ENCODE measurements at places on chromosomes 1 and 21. TPM values are rescaled to one million over a fixed set of nuclear protein-coding genes. Genes with fewer than 3 reads are reported as not detected.

DNA sequence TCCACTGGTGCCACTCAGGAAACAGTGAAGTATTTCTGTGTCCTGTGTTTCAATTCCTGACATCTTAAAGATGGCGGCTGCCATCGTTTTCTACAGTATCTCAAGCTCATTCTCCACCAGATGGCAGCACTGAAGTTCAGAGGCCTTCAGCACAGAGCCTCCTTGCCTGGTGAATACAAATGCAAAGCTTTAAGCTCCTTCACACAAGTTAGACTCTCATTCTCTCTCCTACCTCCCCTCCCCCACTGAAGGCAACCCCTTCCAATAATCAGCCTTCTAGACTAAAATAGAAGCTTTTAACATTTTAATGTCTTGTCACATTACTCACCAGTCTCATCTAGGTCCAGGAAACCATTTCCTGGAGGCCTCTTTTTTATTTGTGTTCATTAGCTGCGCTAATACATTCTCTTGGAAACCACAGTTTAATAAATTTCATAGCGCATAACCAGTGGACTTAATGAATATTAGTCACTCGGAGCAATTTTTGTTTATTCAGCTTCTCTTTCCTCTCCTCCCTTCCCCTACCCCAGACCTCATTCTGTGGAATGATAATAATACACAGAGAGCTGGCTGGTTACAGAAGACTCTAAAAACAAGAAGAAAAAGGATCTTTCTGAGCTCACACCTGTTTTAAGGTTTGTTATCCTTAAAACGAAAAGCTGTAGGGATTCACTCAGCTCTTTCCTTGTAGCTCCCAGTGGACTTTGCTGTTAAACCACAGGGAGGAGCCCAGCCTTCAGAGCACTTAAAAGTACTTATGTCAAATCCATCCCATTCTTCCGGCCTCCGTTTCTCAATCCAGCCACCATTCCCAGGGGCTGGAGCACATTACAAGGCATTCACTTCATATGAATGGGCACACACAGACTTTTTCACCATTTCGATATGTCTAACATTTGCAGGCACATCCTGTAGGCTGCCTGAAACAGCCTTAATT lies 384.9 kb downstream of the HLX start:
- no peaks in the 10 kb centered on the region for H3K4me1 ChIP-seq
- H3K27me3 ChIP-seq = no peaks in the 10 kb centered on the region
- DNase-seq = no peak
- no peaks in the 10 kb centered on the region for H3K36me3 ChIP-seq

GRCh38 chr1:173453982-173454381 lies 23.2 kb upstream of the PRDX6 start:
- no peak overlapping the region for H3K4me3 ChIP-seq
- no peaks in the 10 kb centered on the region for H3K36me3 ChIP-seq
- DNase-seq = no peak

The TMEM269 gene
- 0.16 TPM for total RNA-seq

- H3K36me3 ChIP-seq = no peaks in the 10 kb centered on the region
- H3K4me1 ChIP-seq = no peaks in the 10 kb centered on the region
- no peaks in the 10 kb centered on the region for H3K27me3 ChIP-seq
- no peak overlapping the region for H3K4me3 ChIP-seq
These were observed 21.4 kb downstream of the CLIC6 start for GRCh38 chr21:34690041-34690792.

GRCh38 chr1:153345187-153346076 lies 3.2 kb downstream of the PGLYRP4 start:
- no peak for DNase-seq
- no peaks in the 10 kb centered on the region for H3K36me3 ChIP-seq
- H3K27me3 ChIP-seq = peaks cover 14% of the 10 kb centered on the region
- H3K27ac ChIP-seq = no peak overlapping the region
- no peak overlapping the region for H3K4me3 ChIP-seq
- H3K4me1 ChIP-seq = no peaks in the 10 kb centered on the region

DNA sequence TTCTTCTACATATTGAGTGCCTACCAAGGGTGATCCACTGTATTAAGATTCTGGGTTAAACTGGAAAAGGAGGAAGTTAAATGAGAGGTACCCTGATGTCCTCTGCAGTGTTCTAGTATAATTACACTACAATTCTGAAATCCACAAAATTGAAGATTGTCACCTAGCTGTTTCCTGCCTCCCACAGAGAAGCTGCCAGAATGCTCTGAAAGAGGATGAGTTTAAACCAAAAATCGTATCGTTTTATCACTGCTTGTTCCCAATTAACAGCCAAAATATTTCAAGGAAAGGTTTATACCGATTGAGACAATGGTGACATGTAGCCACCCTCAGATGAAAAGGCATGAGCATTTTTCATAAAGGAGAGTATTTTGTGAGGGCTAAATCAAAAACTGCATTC lies 28.0 kb downstream of the TIAM1 start:
- H3K27me3 ChIP-seq = no peaks in the 10 kb centered on the region
- no peak for DNase-seq
- H3K36me3 ChIP-seq = no peaks in the 10 kb centered on the region
- no peaks in the 10 kb centered on the region for H3K4me1 ChIP-seq
- no peak overlapping the region for H3K27ac ChIP-seq

The ZC3H12A gene
- total RNA-seq = 82.8 TPM

DNA sequence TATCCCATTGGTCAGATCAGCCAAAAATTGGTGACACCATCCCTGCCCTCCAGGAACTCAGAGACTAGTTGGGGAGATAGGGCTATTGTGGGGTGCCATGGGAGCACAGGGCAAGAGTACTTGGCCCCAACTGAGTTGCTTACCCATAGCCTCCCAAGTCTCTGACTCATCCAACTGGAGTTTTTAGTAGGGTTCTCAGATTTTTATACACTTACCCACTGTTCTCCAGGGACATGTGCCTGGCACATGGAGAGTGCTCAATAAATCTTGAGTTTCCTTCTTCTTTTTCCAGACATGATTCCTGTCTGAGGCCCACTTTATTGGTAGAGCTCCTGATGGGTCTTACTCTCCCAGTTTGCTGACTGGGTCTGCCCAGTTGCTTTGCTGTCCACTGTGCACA lies 56.7 kb downstream of the OVGP1 start:
- no peak for DNase-seq
- no peaks in the 10 kb centered on the region for H3K27me3 ChIP-seq
- no peak overlapping the region for H3K4me3 ChIP-seq
- no peak overlapping the region for H3K27ac ChIP-seq
- H3K4me1 ChIP-seq = no peaks in the 10 kb centered on the region
- no peaks in the 10 kb centered on the region for H3K36me3 ChIP-seq

DNA sequence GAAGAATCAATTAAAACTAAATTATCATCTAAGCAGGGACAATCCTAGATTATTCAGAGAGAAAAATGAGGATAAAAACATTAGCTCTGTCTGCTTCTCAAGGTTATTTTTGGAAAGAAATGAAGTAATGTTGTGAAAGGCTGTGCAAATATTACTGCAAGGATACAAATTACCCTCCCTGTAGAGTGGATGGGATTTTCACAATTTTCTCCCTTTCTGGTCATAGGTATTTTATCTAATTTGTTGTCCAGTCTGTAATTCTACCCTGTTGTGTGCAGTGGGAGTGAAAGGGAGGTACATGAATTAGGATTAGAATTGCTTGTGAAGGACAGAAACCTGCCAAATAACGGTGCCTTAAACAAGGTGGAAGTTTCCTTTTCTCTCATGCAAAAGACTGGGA lies 54.7 kb downstream of the MAP3K7CL start:
- no peaks in the 10 kb centered on the region for H3K4me1 ChIP-seq
- H3K27me3 ChIP-seq = no peaks in the 10 kb centered on the region
- no peak overlapping the region for H3K4me3 ChIP-seq
- H3K36me3 ChIP-seq = no peaks in the 10 kb centered on the region

GRCh38 chr1:70627910-70628309 lies 216.8 kb downstream of the CTH start:
- H3K27ac ChIP-seq = no peak overlapping the region
- H3K36me3 ChIP-seq = no peaks in the 10 kb centered on the region
- DNase-seq = no peak
- H3K4me1 ChIP-seq = no peaks in the 10 kb centered on the region
- H3K4me3 ChIP-seq = no peak overlapping the region

DNA sequence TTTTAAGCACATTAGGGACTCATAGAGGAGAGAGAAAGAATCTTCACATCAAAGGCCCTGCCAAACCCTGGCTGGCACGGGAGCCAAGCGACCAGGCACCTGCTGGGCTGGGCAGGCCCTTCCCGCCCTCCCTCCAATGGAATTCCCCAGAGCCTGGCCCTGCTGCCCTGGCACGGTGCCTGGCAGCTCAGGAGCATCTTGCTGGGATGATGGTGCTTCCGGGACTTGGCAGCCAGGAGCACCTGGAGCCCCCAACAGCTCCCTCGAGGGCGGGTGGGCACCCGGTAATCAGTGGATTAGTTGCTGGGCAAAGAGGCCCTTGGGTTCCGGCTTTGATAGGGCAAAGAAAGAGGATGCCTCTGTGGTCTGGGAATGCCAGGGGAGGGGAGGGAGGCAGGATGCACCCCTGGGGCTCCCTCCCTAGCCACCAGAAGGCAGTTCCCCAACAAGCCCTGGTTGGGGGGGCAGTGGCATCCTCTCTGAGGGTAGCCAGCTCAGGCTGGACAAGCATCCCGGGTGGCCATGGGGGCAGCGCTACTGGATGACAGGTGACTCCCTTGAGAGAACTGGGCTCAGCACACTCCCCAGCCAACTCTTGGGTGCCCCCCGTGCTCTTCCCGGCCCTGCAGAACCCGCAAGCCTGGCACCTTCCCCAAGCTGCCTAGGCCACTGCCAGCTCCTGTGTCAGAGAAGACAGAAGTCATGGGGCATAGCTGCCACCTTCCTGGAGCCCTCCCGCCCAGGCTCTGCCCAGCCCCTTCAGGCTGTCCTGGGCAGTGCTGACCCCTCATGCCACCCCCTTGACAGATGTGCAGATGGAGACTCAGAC lies 26.4 kb downstream of the KRTAP10-1 start:
- H3K36me3 ChIP-seq = no peaks in the 10 kb centered on the region
- no peak overlapping the region for H3K27ac ChIP-seq
- no peaks in the 10 kb centered on the region for H3K4me1 ChIP-seq
- DNase-seq = no peak
- no peak overlapping the region for H3K4me3 ChIP-seq
- H3K27me3 ChIP-seq = peaks cover 5% of the 10 kb centered on the region

The SH2D2A gene
- not detected for total RNA-seq

The IL10 gene
- 0.98 TPM for total RNA-seq

DNA sequence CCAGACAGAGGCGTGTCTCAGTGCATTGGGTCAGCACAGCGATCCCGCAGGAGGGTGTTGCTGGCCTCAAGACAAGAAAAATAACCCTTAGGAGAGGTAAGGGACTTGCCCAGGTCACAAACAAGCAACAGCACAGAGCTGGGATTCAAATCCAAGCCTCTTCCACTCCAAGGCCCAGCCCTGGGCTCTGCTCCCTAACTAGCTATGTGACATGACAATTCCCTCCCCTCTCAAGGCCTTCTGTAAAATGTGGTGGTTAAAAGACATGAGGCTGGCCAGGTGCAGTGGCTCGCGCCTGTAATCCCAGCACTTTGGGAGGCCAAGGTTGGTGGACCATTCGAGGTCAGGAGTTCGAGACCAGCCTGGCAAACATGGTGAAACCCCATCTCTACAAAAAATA lies 28.1 kb upstream of the LAPTM5 start:
- H3K27me3 ChIP-seq = no peaks in the 10 kb centered on the region
- H3K36me3 ChIP-seq = no peaks in the 10 kb centered on the region
- DNase-seq = no peak

- peak overlapping the region; percentile 70 for H3K4me3 ChIP-seq
- H3K4me1 ChIP-seq = no peaks in the 10 kb centered on the region
- no peaks in the 10 kb centered on the region for H3K36me3 ChIP-seq
- DNase-seq = no peak
- H3K27me3 ChIP-seq = no peaks in the 10 kb centered on the region
These were observed 21.9 kb downstream of the LRRC8D start for GRCh38 chr1:89842567-89843272.

DNA sequence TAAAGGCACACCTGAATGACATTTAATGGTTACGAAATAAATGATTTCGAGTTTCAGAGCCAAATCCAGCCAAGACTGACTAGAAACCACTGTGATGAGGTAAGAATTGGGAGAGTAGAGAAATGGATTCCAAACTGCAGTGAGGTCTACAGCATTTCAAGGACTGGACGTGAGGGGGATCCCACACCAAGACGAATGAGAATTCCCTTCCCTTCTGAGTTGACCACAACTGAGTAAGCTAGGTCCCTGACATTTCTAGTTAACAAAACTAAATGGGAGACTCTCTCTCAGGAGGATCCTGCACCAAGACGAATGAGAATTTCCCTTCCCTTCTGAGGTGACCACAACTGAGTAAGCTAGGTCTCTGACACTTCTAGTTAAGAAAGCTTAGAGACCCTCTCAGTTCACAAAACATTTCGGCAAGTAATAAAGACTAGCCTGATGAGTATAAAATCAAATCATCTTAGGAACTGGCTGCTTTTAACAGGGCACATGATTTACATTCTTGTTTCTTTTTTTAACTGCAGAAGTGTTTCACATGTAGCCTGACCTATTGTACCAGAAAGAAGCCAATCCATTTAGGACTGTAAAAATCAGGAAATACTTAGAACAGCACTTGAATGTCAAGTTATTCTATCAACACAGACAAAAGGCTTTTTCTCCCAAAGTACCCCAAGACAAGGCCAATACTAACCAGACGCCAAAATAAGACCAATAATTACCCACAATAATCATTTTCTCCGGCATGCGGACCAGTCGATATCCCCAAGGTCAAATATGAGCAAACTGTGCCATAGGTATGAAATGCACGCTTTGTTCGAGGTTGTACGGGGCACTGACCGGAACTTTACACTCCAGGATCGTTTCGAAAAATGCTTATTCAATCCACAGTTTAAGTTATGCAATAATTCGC lies 1.4 kb upstream of the SPATA1 start:
- no peak for DNase-seq
- peak overlapping the region; percentile 88 for H3K4me3 ChIP-seq
- H3K36me3 ChIP-seq = no peaks in the 10 kb centered on the region
- no peaks in the 10 kb centered on the region for H3K27me3 ChIP-seq

DNA sequence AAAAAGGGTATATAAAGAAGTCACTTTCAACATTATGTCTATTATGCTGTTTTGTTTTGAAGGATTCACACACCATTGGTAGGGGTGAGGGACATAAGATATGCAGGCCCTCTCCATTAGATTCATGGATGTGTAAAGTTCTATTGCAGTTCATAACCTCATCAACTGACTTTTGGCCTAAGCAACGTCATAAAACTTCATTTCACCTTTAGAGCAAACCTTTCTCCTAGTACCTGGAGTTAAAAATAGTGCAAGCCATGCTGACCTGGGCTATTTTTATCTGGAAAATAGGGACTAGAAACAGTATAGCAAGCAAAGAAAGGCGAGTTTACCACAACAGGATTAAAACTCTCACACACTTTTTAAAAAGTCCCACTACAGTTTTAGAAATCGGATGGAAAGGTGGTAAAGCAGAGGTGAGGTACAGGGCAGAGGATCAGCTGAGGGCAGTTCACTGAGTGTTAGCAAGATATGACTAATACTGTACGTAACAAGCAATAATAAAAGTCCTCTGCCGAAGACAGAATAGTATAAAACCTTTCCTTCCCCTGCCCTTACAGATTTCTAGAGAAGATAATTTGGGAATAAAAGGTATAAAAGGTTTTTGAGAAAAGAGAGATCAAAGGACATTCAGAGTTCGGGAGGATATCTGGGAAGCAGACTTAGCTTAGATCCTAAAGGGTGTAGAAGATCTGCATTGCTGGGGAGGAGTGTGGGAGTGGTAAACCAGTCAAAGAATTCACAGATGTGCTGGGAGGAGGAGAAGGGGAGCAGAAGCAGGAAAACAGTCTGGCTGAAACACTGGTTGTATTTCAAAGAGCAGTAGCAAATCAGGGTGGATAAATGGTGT lies 14.3 kb downstream of the EGLN1 start:
- peak overlapping the region; percentile 39 for H3K27ac ChIP-seq
- DNase-seq = no peak
- H3K4me1 ChIP-seq = no peaks in the 10 kb centered on the region
- H3K27me3 ChIP-seq = no peaks in the 10 kb centered on the region
- no peaks in the 10 kb centered on the region for H3K36me3 ChIP-seq
- H3K4me3 ChIP-seq = no peak overlapping the region

The GNAT2 gene
- total RNA-seq = not detected
